ENCODE measurements at places on chromosomes 4 and X.

GRCh38 chrX:120456973-120457372, 12.1 kb downstream of the LAMP2 start:
- DNase-seq, result no peak

GRCh38 chr4:3689576-3690550, 76.3 kb upstream of the ADRA2C start:
- DNase-seq, result no peak

- DNase-seq, result no peak
Measured at GRCh38 chrX:8005678-8006347, 78.6 kb upstream of the PNPLA4 start.

- DNase-seq, result no peak
Measured at GRCh38 chrX:47587906-47588735, 5.9 kb downstream of the TIMP1 start.

DNA sequence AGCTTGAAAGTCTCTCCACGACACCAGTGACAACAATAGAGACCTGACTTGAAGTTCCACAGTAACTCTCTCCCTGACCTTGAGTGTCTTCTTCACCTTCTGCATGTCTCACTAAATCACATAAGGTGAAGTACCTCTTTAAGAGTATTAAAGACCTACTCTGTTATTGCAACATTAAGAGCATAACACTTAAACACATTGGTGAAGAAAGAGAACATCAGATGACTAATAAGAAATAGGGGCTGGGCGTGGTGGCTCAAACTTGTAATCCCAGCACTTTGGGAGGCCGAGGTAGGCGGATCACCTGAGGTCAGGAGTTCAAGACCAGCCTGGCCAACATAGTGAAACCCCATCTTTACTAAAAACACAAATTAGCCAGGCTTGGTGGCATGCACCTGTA, 33.9 kb upstream of the MAPK10 start:
- no peak for DNase-seq

GRCh38 chrX:20383477-20383876, 116.8 kb upstream of the RPS6KA3 start:
- DNase-seq, result no peak

- no peak for DNase-seq
Measured at GRCh38 chrX:136200466-136200865, 50.7 kb downstream of the MAP7D3 start.

- DNase-seq, result no peak
Measured at GRCh38 chrX:7771788-7772438, 71.1 kb upstream of the VCX start.

DNA sequence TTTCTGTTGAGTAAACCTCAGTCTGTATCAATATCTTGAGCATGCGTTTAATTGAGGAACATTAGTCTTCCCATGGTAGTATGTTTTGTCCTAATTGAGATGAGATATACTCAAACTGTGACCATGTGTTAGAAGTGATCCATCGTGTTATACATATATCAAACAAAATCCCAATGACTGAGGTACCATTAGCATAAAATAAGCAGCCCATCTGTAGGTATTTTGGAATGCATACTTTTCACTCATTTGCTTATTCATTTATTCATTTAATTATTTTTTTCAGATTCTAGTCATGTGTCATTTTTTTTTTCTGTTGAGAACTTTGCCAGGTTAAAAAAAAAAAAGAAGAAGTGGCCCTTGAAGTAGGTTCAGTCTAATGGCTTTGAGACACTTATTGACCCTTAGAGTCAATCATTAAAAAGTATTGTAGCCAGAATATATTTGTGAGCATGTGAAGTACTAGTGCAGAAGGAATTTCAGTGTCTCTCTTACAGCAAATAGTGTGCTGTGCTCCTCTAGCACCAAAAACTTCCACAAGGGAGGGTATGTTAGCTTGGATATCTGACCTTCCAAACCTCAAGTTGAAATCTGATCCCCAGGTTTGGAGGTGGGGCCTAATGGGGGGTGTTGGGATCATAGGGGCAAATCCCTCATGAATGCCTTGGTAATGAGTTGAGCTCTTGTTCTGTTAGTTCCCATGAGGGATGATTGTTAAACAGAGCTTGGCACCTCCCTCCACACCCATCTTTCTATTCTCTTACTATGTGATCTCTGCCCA, 130.8 kb upstream of the NPY2R start:
- no peak for DNase-seq

GRCh38 chr4:165766018-165766417, 107.0 kb upstream of the TLL1 start:
- DNase-seq, result no peak

DNA sequence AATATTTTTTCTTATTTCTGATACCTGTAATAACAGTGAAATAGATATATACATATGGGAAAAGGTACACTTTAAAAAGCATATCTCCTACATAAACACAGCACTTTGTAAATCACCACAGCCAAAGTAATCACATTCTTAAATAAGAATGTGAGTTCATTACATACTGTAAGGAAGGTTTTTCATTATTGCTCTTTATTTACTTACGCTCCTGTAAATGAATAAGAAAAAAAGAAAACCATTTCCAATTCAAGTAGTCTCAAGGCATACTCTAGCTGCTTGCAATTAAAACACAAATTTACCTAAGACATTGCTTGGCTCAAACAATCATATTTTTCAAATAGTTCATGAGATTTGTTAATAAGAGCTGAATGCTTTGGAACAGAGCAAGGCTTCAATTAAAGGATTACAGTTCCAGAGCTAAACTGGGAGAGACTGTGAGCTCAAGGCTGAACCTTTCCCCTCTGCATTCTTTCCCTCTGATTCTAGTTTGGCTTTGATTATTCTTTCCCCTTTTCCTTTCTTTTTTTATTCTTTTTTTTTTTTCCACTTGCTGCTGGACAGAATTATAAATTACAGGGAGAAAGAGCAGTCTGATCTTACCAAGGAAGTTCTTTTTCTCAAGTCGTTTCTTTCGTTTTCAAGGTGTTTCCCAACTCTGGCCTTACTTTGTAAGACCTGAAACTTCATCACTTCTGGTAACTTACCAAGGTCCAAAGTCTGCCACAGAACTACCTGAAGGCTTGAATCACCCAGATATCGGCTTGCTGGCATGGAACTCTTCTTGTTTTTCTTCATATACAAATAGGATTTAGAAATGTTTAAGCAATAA, 278.3 kb downstream of the INPP4B start:
- no peak for DNase-seq

DNA sequence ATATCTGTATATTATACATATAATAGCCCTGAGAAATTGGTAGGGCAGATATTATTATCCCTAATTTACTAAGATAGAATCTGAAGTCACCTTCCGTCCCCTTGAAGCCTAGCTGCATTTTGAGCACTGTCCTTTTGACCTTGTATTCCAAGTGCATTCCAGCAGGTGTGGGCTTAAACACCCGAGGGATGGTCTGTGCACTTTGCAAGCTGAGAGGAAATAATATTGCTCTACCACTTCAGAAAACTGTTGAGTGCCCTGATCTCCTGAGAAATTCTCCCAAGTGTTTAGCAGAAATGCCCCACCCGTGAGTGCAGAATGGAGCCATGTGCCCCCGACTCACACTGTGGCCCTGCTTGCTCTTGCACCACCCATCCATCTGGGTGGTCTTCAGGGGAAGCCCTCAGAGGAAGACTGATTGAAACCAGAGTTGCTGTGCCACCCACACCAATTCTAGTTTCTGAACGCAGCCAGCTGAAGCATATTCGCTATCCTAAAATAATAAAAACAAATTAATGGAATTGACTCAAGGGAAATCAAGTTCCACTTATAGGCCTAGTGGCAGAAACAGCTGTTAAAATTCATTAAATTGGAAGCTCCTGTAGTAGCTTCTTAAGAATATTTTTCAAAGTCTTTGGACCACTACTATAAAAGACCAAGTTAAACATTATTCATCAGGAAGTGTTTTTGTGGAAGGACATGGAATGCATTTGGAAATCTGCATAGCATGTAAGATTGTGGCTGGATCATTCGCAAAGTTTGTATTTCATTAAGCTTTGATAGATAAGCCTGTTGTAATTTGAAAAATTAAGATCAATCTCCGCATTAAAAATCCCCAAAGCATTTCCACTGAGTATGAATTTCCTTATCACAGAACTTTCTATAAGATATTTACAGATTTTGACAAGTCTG, 41.3 kb upstream of the PRKG2 start:
- no peak for DNase-seq

DNA sequence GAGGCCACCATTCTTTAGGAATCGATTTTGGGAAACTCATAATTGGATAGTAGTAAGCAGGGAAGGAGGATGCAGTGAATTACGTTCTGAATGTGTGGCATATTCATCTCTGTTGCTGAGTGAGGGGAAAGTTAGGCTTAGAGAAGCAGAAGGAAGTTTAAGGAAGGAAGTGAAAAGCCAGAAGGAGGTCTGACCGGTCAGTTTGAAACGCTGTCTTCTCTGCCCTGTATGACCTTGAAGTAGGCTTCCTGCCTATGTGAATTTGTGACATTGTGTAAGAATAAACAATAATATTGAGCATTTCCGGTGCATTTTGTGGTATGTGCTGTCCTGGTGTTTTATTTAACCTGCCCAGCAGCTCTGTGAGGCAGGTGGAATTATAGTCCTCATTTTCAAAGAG, 67.3 kb downstream of the PDLIM5 start:
- DNase-seq, result no peak

DNA sequence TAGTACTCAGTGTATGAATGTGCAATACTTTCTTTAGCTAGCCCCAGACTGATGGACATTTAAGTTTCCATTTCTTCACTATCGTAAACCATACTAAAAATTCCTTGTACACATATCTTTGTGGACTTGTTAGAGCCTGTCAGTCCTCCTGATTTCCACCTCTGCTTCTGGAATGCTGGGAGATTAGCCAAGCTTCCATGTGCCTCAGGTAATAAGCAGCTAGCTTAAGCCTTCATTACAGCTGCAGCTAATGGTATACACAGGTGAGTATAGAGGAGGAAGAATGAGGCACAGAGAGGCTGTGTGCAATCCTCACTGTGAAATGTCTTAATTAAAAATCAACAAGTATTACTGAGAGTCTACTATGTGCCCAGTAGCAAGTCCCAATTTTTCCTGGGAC, 9.8 kb downstream of the SMIM9 start:
- no peak for DNase-seq

GRCh38 chr4:6301732-6302442, 32.2 kb downstream of the WFS1 start:
- DNase-seq, result no peak

GRCh38 chr4:71270901-71271300, 67.9 kb upstream of the SLC4A4 start:
- peak; percentile 17 for DNase-seq

DNA sequence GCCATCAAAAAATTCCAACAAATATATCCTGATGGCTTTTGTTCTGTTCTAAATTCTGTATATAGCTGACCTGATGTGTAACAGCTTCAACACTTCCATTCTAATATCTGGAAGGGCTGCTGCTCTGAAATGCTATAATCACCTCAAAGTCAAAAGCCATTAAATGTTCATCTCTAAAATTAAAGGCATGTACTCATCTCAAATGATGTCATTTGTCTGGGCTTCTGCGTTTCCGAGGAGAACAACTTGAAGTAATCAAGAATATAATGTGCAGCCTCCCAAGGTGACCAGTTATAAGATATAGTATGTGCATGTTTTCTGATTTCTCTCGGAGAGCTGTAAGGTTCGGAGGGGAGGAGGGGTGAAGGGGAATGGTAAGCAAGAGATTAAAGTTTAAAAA, 237.6 kb downstream of the SCFD2 start:
- no peak for DNase-seq

DNA sequence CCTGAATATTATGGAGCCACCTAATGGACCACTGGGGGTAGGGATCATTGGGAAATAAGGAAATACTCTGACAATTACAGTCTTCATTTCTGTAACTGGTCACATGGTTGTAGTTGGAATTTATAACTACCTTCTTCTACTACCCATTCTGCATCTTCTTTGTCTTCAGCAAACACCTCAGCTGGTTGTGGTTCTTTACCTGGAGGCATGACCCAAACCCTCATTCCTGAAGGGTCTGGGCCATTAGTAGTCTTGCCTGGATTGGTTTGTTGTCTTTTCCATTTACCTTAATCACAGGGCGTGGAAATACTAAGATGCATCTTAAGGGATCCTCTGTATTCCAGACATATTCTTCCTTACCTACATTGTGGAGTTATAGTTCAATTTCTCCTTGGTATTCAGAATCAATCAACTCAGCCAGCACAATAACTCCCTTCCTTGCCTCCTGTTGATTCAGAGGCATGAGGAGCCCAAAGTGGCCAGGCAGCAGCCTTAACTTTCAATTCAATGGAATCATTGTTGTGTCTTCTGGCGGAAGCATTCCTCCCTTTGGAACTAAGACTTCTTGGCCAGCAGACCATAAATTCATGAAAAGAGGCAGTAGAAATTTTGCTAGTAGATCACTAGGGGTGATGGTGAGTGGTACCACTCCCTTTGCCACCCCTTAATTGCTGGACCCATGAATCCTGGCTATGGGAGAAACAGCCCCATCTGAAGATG, 75.7 kb upstream of the RAP2C start:
- no peak for DNase-seq

DNA sequence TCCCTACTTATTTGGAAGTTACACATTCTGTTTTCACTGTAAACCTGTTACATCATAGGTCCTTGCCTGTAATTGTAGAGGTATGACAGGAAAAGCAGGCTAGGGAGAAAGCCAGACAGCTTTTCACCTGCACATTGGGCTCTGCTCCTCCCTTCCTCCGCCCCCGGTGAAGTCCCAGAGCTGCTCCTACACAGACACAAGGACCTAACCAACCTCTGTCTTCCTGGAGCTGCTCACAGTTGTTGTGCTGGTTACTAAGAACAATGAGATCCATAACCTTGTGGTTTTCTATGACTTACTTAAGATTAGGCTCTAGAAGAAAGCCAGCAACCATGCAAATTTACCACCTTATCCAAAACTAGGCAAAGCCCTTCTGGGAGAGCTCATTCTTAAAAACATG, 40.0 kb downstream of the MOSPD2 start:
- no peak for DNase-seq

GRCh38 chr4:88794952-88795351, 97.3 kb upstream of the NAP1L5 start:
- DNase-seq, result no peak

DNA sequence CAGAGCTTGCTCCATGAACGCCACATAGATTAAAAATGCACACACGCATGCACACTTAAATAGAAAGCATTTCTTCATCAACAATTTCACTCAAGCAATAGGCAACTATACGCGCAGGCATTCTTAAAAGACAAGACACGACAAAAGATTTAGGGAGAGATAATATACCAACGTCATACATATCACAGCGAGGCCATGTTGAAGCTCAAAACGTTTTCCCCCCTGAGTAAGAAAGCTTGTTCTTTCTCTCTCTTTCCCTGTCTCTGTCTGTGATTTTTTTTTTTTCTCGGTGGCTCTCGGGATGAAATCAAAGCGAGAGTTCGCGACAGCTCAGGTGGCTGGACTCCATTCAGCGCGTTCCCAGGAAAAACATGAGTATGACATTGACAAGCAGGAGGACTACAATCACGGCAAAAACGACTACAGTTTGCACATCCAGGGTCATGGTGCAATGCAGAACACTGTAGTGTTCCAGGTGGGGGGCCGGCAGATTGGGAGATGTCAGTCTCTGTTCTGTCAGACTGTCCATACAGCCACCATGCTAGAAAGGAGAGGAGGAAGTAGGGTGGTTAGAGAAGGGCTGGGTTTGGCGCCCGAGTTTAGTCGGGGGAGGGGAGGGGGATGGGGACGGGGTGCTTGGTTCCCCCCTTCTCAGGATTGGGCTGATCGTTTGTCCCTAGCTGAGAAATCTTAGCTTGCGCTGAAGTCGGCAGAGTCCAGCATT, 30.7 kb downstream of the ARHGEF9 start:
- peak; percentile 18 for DNase-seq
